ENCODE measurements at places on chromosomes 12 and 14.

- ATAC-seq = no peak
Measured at GRCh38 chr12:89873745-89874144, 165.1 kb upstream of the ATP2B1 start.

DNA sequence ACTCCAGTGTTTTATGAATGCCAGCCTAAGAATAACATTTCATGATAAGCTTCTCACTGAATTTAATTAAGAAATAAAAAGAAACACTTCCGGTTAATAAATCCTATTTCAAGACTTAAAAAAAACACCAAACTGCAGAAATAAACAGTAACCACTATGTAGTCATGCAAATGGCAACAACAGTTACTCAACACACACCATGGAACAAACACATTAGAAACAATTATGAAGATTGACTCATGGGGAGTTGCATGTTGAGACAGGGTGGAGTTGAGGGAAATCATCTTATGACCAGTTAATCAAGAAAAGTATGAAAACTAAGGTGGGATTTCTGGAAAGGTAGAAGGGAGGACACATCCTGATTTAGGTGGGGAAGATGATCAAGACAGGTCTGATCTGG is 52.7 kb downstream of the PLBD1 start:
- peak; percentile 90 for ATAC-seq

DNA sequence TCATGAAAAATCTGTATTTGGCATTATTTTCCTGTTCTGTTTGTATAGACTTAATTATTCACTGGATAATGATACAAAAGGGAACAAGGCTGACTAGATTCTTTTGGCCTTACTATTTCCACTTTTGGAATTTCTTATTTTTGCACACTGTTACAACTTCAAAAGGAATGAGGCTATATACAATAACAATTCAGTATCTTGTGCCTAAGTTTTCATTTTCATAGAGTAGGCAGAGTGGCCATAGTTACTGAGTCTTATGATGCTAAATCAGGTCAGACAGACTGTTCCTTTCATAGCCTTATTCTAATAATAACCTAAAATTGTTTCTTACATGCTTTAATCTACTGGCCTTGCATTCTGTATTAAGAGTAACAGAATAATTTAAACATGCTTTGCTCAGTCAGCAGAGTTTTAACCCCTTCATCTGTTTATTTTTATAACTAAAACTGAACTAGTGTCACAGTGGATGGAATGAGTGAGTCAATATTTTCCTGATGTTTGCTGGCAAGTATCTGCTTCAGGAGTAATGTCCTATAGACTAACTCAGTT is 10.5 kb downstream of the TTC8 start:
- ATAC-seq = no peak

DNA sequence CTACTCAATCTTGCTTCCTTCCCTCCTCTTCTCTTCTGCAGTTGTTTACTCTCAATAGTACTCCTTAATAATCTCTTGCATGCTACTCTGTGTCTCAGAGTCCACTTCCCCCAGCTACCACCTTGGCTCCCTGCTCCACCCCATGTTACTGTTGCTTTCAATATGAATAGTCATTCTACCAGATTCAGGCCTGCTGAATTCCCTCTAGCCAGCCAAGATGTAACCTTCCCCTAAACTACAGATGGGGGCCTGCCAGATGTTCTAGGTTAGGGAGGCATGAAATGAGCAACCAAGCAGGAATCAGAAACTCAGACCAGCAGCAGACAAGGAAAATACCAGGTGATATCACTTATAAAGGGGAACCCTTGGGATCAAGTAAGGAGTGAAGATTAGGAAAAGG is 392.1 kb upstream of the DDHD1 start:
- ATAC-seq = no peak

DNA sequence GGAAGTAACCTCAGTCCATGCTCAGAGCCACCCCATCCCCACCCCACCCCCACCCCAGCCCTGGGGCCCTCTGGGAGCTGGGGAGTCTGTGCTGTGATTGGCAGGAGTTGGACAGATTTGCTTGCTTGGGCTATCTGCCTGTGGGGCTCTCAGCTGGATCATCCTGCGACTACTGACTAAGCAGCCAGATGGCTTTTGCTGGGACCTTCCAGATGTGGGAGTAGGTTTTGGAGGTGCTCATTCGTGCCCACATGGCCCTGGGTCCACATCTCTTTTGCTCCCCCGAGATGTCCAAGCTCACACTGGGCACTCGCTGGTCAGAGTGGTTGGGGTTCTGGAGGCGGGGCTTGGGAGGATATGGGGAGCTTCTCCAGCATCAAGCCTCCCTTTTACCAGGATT is 138.9 kb downstream of the TSPAN9 start:
- ATAC-seq = no peak

- ATAC-seq = no peak
Measured at GRCh38 chr12:66268562-66268961, 33.7 kb upstream of the HELB start.

DNA sequence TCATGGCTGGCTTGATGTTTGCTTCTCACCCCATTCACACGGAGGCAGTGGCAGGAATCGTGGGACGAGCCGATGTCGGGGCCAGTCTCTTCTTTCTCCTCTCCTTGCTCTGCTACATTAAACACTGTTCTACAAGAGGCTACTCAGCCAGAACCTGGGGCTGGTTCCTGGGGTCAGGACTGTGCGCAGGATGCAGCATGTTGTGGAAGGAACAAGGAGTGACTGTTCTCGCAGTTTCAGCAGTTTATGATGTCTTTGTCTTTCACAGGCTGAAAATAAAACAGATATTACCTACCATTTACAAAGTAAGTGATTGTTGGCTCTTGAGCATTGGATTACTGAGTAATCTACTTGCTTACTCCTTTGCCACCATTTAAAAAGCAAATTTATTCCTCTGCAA is 170.6 kb downstream of the TMTC2 start:
- ATAC-seq = no peak

GRCh38 chr14:28494196-28494595 is 272.4 kb upstream of the FOXG1 start:
- peak; percentile 99 for ATAC-seq

GRCh38 chr12:40819436-40820108 is 127.3 kb downstream of the CNTN1 start:
- no peak for ATAC-seq

DNA sequence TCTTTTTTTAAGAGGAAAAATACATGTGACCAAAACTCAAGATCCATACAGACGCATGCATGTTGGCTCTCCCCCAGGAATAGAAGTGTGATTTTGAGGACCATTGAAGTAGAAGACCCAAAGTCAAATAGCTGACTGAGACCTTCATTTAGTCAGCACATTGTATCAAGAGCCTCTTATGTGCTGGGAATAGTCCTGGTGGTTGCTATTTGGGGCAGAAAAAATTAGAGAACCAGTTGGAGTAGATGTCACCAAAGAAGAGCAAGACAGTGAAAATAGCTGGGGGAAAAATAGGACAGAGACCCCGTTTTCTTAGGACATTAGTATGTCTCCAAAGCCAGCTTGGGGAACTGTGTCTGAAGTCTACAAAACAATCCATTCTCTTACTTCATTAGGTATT is 93.6 kb downstream of the PELI2 start:
- no peak for ATAC-seq

DNA sequence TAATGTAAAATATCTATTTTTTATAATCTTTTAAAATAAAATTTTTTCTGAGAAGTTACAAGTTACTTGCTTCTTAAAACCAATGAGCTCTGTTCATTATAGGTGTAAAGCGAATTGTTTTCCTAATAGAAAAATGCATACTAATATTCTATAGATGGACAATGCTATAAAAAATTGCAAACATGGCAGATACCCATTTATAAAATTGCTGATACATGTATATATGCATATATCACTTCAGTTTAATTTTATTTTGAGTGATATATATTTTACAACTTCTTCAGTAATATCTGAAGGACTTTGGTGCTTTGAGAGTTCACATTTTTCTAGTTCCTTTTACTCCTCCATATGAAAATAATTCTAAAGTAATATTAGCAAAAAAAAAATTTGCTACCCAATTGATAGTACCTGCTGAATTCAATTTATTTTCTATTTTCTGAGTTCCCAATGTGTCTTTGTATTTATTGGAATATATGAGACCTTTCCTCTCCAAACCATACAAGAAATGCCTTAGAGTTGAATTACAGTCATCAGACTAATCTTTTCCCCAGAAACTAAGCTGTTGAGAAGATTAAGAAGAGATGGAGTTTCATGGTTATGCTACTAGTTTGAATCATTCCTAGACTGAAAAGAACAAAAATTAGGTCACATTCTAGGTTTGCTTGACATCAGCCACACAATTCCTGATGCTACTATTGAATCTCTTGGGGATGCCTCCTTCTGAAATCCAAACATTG is 1937.5 kb upstream of the SEL1L start:
- no peak for ATAC-seq

GRCh38 chr14:29668201-29668600 is 259.4 kb downstream of the PRKD1 start:
- no peak for ATAC-seq

DNA sequence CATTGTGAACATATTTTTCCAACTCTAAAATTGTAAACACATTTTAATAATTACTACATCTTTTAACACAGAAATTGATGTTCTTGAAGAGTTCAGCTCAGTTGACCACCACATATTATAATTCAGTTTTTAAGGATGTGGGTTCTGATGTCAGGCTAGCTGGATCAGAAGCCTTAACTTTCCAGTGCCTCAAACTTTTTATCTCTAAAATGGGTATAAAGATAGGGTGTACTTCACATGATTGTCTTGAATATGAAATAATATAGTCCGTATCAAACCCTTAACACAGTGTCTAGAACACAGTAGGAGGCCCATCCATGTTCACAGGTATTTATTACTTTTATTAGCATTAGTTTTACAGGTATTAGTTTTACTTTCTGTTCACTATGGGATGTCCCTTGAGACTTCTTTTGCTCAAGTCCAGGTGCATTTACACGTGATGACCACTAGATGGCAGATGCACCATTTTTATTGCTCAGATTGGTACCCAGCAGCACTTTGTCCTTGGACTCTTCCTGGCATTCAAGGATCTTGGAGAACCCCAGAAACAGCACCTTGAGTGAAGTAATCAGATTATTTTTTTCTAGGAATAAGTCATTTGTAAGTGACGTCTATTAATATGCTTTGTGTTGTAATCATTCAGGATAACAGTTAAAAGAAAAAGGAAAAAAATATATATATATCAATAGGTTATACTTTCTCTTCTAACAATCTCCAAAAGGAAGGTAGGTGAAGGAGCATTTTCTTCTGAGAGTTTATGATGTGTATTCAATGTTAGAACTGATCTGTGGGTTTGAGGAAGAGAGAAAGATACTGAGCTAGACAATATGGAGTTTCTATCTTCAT is 580.2 kb downstream of the ETNK1 start:
- peak; percentile 69 for ATAC-seq

DNA sequence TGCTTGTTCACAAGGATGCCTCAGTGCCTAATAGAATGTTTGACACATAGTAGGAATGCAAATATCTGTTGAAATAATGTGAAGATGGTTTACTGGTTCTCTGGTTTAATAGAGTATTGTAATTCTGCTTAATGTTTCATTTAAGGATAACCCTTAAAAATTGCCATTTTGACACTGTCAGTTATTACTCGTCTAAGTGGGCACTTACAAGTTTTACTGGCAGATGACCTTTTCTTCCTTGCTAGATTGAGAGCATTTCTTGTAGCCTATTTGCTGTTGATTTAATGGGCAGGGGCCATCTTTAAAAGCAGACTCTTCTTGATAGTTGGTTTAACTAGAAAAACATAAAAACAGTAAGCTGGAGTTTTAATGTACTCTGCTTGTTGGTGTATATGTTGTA is 1.9 kb downstream of the TMEM263 start:
- no peak for ATAC-seq

GRCh38 chr12:29831173-29831572 is 47.4 kb upstream of the TMTC1 start:
- ATAC-seq = no peak

GRCh38 chr12:115004470-115005146 is 320.6 kb upstream of the TBX3 start:
- peak; percentile 13 for ATAC-seq

GRCh38 chr14:44970907-44971306 is 8.9 kb downstream of the TOGARAM1 start:
- no peak for ATAC-seq

DNA sequence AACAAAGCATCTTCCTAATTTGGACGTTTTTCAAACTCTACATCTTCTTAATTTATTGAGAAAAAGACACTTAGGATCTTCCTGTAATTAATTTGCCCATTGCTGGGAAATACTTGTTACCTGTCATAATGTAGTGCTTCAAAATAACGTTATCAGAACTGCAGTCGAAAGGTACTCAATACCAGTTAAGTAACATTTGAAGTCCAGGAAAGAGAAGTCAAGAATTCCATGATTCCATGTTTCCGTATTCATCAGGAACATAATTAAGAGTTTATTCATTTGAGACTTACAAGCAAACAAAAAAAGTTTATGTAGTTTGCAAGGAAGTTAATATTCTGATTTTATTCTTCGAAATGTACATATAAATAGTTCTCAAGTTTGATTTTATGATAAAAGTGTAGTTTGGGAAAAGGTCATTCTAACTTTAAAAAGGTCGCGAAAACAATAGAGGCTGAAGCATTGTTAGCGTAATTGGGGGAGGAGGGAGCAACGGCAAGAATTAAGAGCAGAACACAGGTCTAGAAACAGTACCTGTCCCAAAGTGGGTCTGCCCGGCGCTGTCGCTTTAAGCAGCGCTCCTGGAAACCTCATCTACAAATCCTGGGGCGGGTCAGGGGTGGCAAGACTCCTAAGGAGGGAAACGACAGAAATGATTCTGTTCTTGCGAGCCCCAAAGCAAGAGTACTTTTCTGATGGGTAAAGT is 1.2 kb upstream of the KCNMB4 start:
- no peak for ATAC-seq

- peak; percentile 74 for ATAC-seq
Measured at GRCh38 chr14:74425525-74426201, 347 bp downstream of the SYNDIG1L start.

GRCh38 chr12:115716551-115716950 is 560.9 kb downstream of the MED13L start:
- ATAC-seq = no peak

DNA sequence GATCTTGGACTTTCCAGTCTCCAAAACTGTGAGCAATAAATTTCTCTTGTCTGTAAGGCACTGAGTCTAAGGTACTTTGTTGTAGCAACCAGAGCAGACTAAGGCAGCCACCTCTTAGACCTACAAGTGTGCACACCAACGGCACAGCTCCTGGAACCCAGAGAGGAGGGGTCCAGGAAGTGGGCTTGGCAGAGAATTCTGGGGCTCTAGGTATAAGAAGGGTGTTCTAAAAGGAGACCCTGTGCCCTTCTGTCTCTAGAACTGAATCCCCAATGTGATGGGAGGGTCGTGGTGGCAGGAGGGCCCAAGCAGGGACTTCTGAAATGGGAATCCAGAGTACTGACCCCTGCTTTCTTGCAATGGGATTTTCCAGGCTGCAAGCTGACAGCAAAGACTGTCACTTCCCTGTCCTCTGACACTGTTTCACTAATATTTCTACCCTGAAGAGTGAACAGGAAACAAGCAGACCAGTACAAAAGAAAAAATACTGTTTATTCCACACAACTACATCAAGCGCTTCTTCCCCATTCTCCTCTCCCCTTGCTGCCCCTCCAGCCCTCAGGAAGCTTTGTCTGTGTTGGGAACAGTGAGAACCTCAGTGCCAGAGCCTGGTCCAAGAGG is 13.6 kb upstream of the TFCP2 start:
- ATAC-seq = no peak

GRCh38 chr12:53223389-53224060 is 8.5 kb downstream of the RARG start:
- ATAC-seq = no peak
